ENCODE measurements at places on chromosomes 5 and 9.

- no peak for DNase-seq
Measured at GRCh38 chr9:18821788-18822187, 211.2 kb downstream of the SAXO1 start.

DNA sequence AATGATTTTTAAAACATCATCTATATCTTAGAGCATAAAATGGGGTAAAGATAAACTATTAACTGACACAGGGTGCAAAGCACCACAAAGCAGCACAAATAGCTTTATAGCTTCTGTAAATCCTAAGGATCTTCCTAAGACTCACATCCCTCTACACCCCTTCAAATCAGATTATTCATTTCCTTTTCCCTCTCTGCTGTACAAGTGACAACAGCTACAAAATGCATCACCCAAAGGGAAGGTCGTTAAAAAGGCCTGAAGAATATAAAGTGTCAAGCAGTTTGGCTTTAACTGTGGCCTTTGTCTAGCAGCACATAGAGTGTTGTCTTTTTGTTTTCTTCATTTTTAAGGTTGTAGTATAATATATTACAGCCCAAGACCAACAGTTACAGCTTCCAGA is 422.1 kb downstream of the PDE4D start:
- no peak for DNase-seq

DNA sequence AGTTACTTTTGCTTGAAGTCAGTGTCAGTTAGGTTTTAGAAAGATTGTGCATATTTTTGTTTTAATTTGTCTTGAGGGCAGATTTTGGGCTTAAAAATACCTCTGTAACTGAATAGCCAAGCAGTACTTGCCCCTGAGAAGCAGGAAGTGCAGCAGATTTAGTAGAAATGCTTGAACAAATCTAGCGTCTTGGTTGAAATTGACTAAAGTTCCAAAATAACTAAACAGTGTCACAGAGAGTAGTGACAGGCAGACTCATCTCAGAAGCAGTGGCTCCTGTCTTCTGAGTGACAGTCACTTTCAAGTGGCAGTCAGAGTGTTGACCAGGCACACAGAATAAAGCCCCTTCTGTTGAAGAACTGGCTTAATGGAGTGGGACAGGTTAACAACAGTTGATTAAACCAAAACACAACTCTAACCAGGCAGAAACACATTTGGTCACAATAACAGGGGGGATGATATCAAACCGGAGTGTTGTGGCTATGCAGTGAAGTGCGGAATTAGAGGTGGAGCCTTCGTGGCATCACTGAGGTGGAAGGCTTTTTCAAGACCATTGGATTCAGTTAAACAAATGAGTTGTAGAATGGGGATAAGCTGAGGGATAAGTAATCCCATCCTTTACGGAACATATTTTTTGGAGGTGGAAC is 29.1 kb downstream of the TRIO start:
- DNase-seq, result no peak

DNA sequence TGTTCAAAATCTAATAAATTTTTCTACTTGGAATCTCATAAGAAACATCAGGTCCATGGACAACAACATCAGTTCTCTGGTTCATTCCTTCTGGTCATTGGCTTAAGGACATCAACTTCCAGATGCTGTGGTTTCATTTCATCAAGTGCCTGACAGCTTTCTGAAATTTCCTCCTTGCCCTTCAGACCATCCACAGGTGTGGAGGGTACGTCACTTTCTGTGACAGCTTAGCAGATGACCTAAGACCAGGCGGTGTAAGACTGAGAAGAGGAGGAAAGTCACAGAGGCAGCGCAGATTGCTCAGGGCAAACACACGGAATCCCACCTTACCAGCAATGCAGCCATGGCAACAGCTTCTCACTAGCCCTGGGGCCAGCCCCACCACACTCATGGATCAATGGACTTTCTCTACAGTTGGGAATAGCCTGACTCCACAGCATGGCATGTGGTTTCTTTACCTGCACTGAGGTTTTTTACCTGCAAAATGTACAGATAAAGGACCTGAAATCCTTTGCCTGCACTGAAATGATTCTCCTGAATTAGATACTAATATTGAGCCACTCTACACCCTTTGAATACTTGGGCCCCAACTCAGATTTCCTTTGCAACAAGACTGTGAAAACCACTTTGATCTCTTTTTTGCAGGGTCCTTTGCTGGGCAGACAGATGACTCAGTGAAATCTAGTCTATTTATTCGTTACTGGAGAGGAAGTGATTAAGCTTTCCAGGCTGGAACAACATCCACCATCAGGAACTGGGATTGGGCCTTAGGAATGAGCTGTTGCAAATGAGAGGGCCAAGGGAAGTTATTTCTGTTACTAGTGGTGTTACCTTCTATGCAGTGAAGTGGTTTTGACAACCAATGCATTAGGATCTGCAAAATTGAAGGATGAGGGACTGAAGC is 26.9 kb downstream of the TICAM2 start:
- DNase-seq, result peak; percentile 81

DNA sequence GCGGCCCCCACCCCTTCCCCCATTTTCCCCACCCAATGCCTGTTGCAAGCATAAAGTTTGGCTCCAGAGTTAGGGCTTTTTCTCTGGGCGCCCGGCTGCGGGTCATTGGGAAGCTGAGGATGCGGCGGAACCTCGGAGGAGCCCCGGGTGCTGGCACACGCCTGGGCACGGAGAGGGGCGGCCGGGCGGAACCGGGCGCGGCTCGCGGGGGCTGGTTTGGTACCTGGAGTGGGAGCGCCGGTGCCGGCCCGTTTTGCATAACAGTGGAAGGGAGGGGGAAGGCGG is 1.2 kb downstream of the PPARGC1B start:
- no peak for DNase-seq

DNA sequence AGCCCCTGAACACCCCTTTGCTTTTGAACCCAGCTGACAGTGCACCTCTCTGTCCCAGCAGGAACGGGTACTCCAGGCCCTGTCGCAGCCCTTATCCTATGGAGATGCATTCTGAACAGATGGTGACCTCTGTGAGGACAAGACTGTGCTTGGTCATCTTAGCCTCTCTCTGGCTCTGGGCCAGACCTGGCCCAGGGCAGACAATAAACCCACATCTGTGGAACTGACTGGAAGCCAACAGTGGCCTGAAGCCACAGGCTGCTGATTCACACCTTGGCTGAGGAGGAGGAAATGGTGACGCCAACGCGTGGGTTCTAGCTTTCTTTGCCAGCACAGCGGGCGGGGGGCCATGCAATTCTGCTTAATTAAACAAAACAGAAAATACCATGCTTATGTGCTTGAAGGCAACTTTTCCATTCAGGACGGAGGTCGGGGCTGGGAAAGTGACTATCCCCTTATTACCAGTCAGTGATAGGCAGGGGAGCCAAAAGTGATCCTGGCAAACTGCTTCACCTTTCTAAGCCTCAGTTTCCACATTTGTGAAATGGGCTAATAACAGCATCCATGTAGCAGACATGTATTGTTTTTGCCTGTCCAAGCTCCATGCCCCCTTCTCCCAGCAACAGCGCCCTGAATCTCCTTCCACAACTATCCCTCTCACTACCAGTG is 10.8 kb downstream of the SH3PXD2B start:
- peak; percentile 86 for DNase-seq

- DNase-seq, result peak; percentile 13
Measured at GRCh38 chr5:20050262-20050661, 62.3 kb upstream of the CDH18 start.

DNA sequence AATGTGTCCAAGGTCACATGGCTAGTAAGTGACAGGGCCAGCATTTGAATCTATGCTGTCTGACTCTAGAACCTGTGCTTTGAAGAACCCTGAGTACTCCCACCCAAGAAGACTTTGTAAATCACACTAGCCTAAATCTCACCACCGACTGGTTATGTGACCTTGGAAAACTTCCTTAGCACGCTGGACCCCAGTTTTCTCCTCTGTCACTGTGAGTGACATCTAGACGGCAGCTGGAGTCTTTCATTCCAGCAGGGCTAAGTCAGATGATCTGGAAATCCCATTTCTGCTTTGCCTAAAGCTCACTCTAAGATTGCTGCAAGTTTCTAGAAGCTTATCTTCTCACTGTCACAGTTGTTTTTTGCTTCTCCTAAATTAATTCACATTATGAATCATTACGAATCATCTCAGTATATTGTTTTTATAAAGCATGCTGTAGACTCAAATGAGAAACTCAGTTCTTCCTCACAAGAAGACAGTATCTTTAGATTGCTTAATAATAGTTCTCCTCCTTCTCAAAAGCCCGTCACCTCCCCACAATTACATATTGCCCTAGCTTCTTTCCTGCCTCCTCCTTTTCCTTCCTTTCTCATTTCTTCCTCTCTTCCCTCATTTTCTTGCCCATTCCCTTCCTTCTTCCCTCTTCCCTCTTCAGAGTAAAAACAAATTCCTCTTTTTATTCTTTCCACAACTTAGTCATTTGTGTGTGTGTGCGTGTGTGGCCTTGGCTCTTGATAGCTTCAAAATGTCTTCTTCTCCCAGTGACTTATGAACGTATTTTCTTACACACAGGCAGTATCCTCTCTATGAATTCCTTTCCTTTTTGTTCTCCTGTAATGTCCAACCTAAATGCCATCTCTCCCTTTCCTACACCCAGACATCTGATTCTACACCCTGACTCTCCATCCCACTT is 16.8 kb downstream of the ALDOB start:
- peak; percentile 51 for DNase-seq

DNA sequence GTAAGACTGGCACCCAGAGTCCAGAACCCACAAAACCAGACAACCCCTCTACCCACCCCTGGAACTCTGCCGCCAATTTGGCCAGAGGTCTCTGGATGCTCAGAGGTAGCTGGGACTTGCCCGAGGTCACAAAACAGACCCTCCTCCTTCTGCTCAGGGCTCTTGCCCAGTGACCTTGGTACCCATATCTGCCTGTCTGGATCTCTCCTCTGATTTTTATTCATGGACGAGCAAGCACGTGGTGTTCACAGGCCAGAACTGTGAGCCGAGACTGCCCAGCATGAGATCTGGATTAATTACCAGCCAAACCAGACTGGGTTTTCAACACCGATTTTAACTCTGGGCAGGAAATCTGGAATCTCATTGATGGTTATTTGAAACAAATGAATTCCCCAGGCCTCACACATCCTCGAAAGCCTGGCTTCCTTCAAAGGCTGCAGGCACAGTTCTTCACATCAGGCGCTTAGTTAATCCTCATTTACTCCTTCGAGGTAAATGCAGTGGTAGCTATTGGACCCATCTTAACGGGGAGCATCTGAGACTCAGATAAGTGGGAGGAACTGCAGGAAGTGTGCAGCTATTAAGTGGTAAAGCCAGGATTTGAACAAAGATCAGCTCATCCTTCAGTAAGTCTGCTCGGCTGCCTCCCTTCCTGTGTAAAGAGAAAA is 21.4 kb downstream of the COL27A1 start:
- DNase-seq, result no peak

GRCh38 chr5:94856257-94856800 is 237.9 kb downstream of the SLF1 start:
- no peak for DNase-seq

DNA sequence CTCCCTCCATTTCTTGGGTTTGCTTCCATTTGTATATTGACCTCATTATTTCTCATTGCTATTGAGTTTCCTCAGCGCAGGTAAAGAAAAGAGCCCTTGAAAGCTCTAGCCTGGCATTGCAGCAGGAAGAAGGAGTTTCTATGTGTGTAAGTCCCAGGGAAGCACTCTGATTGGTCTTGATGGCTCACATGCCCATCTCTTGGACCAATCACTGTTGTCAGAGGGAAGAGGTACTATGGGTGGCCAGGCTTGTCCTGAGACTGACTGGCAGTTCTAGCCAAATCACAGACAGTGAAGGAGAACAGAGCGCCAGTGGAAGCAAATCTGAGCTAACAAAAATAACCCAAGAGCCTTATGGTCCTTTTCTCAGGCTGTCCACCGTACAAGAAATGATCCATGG is 219.0 kb downstream of the PAX5 start:
- no peak for DNase-seq
